ENCODE measurements at places on chromosomes 2 and 18.
A peak's percentile ranks its signal among the peaks of the same experiment; 100 is the strongest.

- H3K4me1 ChIP-seq = no peaks in the 10 kb centered on the region
- no peak for DNase-seq
- no peak overlapping the region for H3K4me3 ChIP-seq
- H3K27me3 ChIP-seq = no peaks in the 10 kb centered on the region
- H3K27ac ChIP-seq = no peak overlapping the region
- no peaks in the 10 kb centered on the region for H3K36me3 ChIP-seq
These were observed 520.0 kb downstream of the SLC4A3 start for GRCh38 chr2:220147161-220148038.

GRCh38 chr2:382728-383022 is 94.8 kb upstream of the ALKAL2 start:
- DNase-seq = no peak
- H3K27me3 ChIP-seq = no peaks in the 10 kb centered on the region
- H3K4me3 ChIP-seq = no peak overlapping the region

GRCh38 chr18:6255886-6256285 is 158.8 kb downstream of the L3MBTL4 start:
- no peaks in the 10 kb centered on the region for H3K27me3 ChIP-seq
- no peak overlapping the region for H3K27ac ChIP-seq
- no peak for DNase-seq
- H3K36me3 ChIP-seq = no peaks in the 10 kb centered on the region
- no peak overlapping the region for H3K4me3 ChIP-seq

- H3K27me3 ChIP-seq = no peaks in the 10 kb centered on the region
- DNase-seq = no peak
- no peak overlapping the region for H3K4me3 ChIP-seq
- H3K36me3 ChIP-seq = no peaks in the 10 kb centered on the region
These were observed 265.1 kb upstream of the SIX2 start for GRCh38 chr2:45274250-45274926.

GRCh38 chr2:108982259-108982679 is 6.8 kb downstream of the EDAR start:
- peaks cover 4% of the 10 kb centered on the region for H3K4me1 ChIP-seq
- no peaks in the 10 kb centered on the region for H3K27me3 ChIP-seq
- no peak for DNase-seq
- H3K27ac ChIP-seq = no peak overlapping the region
- no peak overlapping the region for H3K4me3 ChIP-seq

DNA sequence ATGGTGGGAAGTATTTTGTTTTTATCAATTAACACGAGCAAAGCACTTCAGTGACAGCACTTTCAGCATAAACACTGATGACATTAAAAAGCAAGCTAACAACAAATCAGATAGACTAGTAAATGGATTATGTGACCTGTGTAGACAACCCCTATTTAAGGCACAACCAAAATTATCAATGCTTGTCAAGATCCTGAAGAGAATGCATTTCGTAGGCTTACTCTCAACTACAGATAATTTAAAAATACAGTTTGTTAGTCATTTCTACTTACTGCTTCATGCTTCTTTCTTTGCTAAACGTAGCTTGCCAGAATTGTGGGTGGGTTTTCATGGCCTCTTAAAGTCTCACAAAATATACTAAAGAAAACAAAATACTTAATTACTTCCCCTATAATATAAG is 3.4 kb downstream of the CSRNP3 start:
- H3K36me3 ChIP-seq = no peaks in the 10 kb centered on the region
- no peaks in the 10 kb centered on the region for H3K27me3 ChIP-seq
- peaks cover 6% of the 10 kb centered on the region for H3K4me1 ChIP-seq
- no peak for DNase-seq
- no peak overlapping the region for H3K27ac ChIP-seq

- no peak overlapping the region for H3K27ac ChIP-seq
- H3K4me1 ChIP-seq = no peaks in the 10 kb centered on the region
- no peak for DNase-seq
- H3K36me3 ChIP-seq = no peaks in the 10 kb centered on the region
- no peak overlapping the region for H3K4me3 ChIP-seq
These were observed 209.1 kb downstream of the RAD51AP2 start for GRCh38 chr2:17309181-17309580.

- H3K27ac ChIP-seq = no peak overlapping the region
- no peak for DNase-seq
- no peaks in the 10 kb centered on the region for H3K27me3 ChIP-seq
- peaks cover 9% of the 10 kb centered on the region for H3K4me1 ChIP-seq
- no peak overlapping the region for H3K4me3 ChIP-seq
- no peaks in the 10 kb centered on the region for H3K36me3 ChIP-seq
These were observed 87.9 kb upstream of the MAP4K3 start for GRCh38 chr2:39524756-39525635.

GRCh38 chr2:120780402-120780801 is 44.7 kb downstream of the GLI2 start:
- H3K36me3 ChIP-seq = no peaks in the 10 kb centered on the region
- no peaks in the 10 kb centered on the region for H3K27me3 ChIP-seq
- H3K4me1 ChIP-seq = peaks cover 11% of the 10 kb centered on the region
- DNase-seq = no peak

GRCh38 chr2:205741256-205741978 is 59.1 kb downstream of the NRP2 start:
- H3K27ac ChIP-seq = no peak overlapping the region
- H3K36me3 ChIP-seq = peaks cover 21% of the 10 kb centered on the region
- H3K4me1 ChIP-seq = no peaks in the 10 kb centered on the region
- no peak for DNase-seq

DNA sequence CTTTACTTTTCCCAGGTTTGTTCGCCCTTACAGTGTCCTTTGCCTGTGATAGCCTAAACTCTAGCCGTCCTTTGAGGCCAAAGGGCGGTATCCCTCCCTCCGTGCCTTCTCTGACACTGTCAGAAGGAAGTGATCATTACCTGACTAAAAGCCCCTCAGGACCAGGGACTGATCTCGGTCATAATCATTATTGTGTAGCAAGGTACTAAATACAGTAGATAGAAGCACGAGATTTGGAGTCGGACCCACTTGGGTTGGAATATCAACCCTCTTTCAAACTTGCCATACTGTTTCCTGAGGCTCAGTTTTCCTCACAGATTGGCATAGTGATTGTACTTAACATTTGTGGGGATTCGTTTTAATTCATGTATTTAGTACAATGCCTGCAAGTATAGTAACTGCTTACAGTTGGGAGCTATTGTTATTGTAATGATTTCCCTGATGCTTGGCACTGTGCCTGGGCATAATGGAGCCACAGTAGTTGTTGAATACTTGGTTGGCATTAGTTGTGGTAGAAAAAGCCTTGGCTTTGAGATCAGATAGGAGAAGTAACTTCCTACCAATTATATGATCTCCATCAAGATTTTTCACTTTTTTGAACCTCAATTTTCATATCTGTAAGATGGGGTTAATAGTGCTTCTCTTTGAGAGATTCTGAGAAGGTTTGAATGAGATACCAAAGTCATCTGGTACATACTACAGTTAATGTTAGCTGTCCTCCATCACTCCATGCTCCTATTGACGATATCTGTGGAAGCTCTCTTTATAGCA is 836 bp downstream of the STK11IP start:
- H3K27ac ChIP-seq = peak overlapping the region; percentile 85
- H3K4me3 ChIP-seq = peak overlapping the region; percentile 88
- DNase-seq = no peak
- H3K4me1 ChIP-seq = peaks cover 8% of the 10 kb centered on the region
- H3K27me3 ChIP-seq = no peaks in the 10 kb centered on the region

GRCh38 chr2:102724016-102724490 is 37.8 kb upstream of the TMEM182 start:
- H3K4me3 ChIP-seq = no peak overlapping the region
- no peak overlapping the region for H3K27ac ChIP-seq
- peaks cover 26% of the 10 kb centered on the region for H3K36me3 ChIP-seq

- no peaks in the 10 kb centered on the region for H3K27me3 ChIP-seq
- peak overlapping the region; percentile 70 for H3K27ac ChIP-seq
- H3K4me3 ChIP-seq = no peak overlapping the region
These were observed 22.2 kb downstream of the HK2 start for GRCh38 chr2:74856004-74856578.

GRCh38 chr2:45494275-45494977 is 116.6 kb downstream of the SRBD1 start:
- peaks cover 5% of the 10 kb centered on the region for H3K4me1 ChIP-seq
- no peak overlapping the region for H3K27ac ChIP-seq
- H3K27me3 ChIP-seq = no peaks in the 10 kb centered on the region
- H3K4me3 ChIP-seq = no peak overlapping the region

- no peaks in the 10 kb centered on the region for H3K36me3 ChIP-seq
- no peaks in the 10 kb centered on the region for H3K4me1 ChIP-seq
- DNase-seq = no peak
- no peak overlapping the region for H3K27ac ChIP-seq
- no peak overlapping the region for H3K4me3 ChIP-seq
These were observed 62.4 kb upstream of the ACVR1 start for GRCh38 chr2:157938556-157938955.

GRCh38 chr18:79515331-79515730 is 119.6 kb downstream of the NFATC1 start:
- H3K27me3 ChIP-seq = no peaks in the 10 kb centered on the region
- H3K4me1 ChIP-seq = peaks cover 2% of the 10 kb centered on the region
- H3K4me3 ChIP-seq = no peak overlapping the region

GRCh38 chr18:50836521-50836957 is 16.7 kb upstream of the MRO start:
- H3K27ac ChIP-seq = no peak overlapping the region
- no peaks in the 10 kb centered on the region for H3K36me3 ChIP-seq
- DNase-seq = no peak
- H3K4me1 ChIP-seq = peaks cover 10% of the 10 kb centered on the region

- H3K4me1 ChIP-seq = no peaks in the 10 kb centered on the region
- no peak for DNase-seq
- H3K36me3 ChIP-seq = no peaks in the 10 kb centered on the region
- no peak overlapping the region for H3K27ac ChIP-seq
- no peaks in the 10 kb centered on the region for H3K27me3 ChIP-seq
These were observed 804.3 kb upstream of the ACVR2A start for GRCh38 chr2:147040298-147041120.

DNA sequence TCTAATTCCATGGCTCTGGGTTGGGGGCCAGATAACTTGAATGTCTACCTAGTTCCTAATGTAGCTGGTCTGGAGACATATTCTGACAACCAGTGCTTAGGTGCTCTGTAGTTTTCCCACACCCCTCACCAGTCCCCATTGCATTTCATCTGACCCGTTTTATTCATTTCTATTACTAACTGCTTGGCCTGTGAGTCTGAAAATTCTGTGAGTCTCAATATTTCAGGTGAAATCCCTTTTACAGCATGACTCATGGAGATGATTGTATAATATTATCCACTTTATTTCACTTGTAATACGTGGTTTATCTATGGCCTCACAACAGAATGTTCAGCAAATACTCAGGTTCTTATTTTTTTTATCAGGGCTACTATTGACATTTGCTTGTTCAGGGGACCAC is 103.7 kb upstream of the UGP2 start:
- H3K27me3 ChIP-seq = no peaks in the 10 kb centered on the region
- H3K36me3 ChIP-seq = no peaks in the 10 kb centered on the region
- H3K4me1 ChIP-seq = peaks cover 13% of the 10 kb centered on the region
- H3K27ac ChIP-seq = no peak overlapping the region
- no peak overlapping the region for H3K4me3 ChIP-seq

- H3K36me3 ChIP-seq = no peaks in the 10 kb centered on the region
- peaks cover 7% of the 10 kb centered on the region for H3K4me1 ChIP-seq
- H3K27ac ChIP-seq = no peak overlapping the region
- H3K27me3 ChIP-seq = no peaks in the 10 kb centered on the region
- no peak for DNase-seq
These were observed 145.1 kb downstream of the CDC42EP3 start for GRCh38 chr2:37526323-37526722.

DNA sequence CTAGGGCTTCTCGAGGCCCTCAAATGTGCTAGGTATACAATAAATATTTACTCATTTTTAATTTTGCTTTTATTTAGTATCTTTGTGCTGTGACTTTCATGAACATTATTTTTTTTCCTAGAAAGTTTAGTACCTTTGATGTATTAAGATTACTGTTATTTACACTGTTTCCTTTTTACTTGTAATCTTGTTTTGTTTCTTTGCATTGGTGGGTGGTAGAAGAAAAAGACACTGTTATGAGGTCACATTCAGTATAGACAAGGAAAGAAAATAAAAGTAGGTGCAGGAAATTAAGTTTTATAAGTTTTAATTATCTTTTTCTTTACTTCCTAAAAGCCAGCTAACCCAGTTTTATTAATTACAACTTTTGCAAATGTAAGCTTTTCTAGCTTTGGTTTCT is 23.0 kb downstream of the MALT1 start:
- no peak overlapping the region for H3K27ac ChIP-seq
- peaks cover 19% of the 10 kb centered on the region for H3K36me3 ChIP-seq
- no peak for DNase-seq
- no peak overlapping the region for H3K4me3 ChIP-seq
- H3K4me1 ChIP-seq = no peaks in the 10 kb centered on the region

- no peaks in the 10 kb centered on the region for H3K4me1 ChIP-seq
- no peaks in the 10 kb centered on the region for H3K36me3 ChIP-seq
These were observed 58.7 kb upstream of the RFX8 start for GRCh38 chr2:101533561-101534148.

DNA sequence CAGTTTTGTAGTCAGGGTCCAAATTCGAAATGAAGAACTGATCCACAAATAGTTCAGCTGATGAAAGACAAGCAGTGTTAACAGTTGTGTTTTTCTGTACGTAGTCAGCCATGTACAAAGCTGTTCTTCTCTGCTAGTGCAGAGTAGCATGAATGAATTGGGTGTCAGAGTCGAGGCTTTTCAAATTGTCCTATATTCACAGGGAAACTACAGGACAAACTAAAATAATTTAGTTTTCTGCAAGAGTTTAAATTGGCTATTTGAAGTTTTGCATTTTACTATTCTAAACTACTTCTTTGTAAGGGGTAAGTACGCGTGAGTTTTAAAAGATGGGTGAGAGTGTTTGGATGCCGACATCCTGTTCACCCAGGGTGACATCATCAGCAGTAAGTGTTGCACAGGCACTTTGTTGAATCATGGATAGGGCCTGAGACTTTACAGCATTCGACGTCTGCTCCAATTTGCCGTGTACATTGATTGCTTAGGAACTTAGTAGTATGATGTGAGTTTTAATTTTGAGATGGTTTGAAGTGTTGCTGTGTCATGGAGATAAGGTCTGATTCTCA is 147.2 kb upstream of the NFATC1 start:
- DNase-seq = no peak
- H3K27ac ChIP-seq = no peak overlapping the region
- no peak overlapping the region for H3K4me3 ChIP-seq
- no peaks in the 10 kb centered on the region for H3K36me3 ChIP-seq

- no peak overlapping the region for H3K4me3 ChIP-seq
- no peak overlapping the region for H3K27ac ChIP-seq
- DNase-seq = no peak
- no peaks in the 10 kb centered on the region for H3K27me3 ChIP-seq
- no peaks in the 10 kb centered on the region for H3K4me1 ChIP-seq
These were observed 75.6 kb upstream of the POMC start for GRCh38 chr2:25243995-25244394.

GRCh38 chr2:99809259-99809900 is 319.6 kb upstream of the REV1 start:
- no peak overlapping the region for H3K27ac ChIP-seq
- H3K36me3 ChIP-seq = no peaks in the 10 kb centered on the region
- H3K27me3 ChIP-seq = no peaks in the 10 kb centered on the region
- no peaks in the 10 kb centered on the region for H3K4me1 ChIP-seq
- no peak for DNase-seq

GRCh38 chr2:161303535-161304050 is 4.6 kb upstream of the PSMD14 start:
- H3K27me3 ChIP-seq = no peaks in the 10 kb centered on the region
- H3K27ac ChIP-seq = no peak overlapping the region
- no peaks in the 10 kb centered on the region for H3K4me1 ChIP-seq
- no peak for DNase-seq
- H3K36me3 ChIP-seq = no peaks in the 10 kb centered on the region

- peak overlapping the region; percentile 83 for H3K27ac ChIP-seq
- H3K4me3 ChIP-seq = peak overlapping the region; percentile 63
- H3K27me3 ChIP-seq = peaks cover 9% of the 10 kb centered on the region
- H3K36me3 ChIP-seq = no peaks in the 10 kb centered on the region
- peaks cover 33% of the 10 kb centered on the region for H3K4me1 ChIP-seq
- DNase-seq = peak; percentile 27
These were observed 766 bp downstream of the CCDC85A start for GRCh38 chr2:56184500-56185011.
